ENCODE measurements at places on chromosomes 2 and 18.

GRCh38 chr2:17517481-17518211, 594 bp downstream of the RAD51AP2 start:
- DNase-seq, result no peak

DNA sequence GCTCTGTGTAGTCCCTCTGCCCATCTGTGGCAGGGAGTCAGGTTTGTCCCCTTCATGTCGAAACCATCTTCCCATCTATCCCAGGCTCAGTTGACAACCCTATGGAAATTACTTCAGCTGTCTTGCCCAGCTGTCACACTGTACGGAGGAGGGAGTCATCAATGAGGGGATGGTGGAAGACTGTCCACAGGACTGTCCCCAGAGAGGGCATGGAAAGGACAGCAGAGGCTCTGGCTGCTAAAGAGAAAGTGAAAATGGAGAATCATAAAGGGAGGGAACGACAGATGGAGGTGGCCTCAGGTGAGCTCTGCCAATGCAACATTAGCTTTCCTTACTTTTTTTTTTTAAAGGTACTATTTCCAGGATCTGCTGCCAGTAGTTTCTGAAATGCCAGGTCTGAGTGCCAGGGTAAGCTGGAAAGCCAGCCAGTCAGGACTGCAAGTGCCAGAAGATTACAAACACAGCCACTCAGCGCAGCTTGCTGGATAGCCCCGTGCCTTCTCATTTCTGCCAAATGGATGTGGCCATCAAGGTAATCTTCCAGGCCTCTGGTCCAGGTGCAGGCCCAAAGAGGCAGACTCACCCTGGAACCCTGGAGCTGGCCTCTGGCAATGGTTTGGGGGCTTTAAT, 192.8 kb downstream of the AGPS start:
- no peak for DNase-seq

- DNase-seq, result peak; percentile 61
These were observed 961 bp upstream of the SLC40A1 start for GRCh38 chr2:189581354-189582139.

GRCh38 chr2:29607038-29607420, 314.4 kb downstream of the ALK start:
- DNase-seq, result no peak

- DNase-seq, result no peak
These were observed 122.8 kb downstream of the TMEM18 start for GRCh38 chr2:554444-554843.

- DNase-seq, result no peak
These were observed 77.6 kb upstream of the BCL2L11 start for GRCh38 chr2:111042772-111043771.

DNA sequence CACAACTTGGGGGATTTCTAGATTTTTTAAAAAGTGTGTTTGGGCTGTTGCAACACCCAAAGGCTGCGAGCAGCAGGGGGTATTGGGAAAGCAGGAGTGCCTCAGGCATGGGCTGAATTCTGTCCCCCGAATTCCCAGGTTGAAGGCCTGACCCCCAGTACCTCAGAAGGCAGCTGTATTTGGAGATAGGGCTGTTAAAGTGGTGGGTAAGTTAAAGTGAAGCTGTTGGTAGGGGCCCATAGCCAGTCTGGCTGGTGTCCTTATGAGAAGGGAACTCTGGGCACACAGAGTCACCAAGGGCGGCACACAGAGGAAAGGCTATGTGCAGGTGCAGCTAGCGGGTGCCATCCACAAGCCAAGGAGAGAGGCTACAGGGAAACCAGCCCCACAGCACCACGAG, 717.4 kb downstream of the GALR1 start:
- DNase-seq, result no peak

DNA sequence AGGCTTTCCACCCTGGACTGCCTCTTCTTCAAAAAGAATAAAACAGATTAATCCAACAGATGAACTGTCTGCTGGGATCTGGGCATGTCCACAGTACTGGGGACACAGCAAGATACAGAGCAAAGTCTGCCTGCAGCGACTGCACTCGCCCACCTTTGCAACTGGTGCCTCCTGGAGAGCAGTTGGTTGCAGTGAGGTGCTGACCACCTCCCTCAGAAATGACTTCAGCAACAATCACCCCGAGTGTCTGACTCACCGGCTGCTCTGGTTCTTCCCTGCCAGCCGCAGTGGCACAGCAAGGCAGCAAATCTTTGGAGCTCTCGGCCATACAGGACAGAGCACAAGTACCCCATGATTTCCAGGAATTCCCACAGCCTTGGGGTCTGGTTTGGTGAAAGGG, 179.7 kb downstream of the ANAPC1 start:
- no peak for DNase-seq

GRCh38 chr2:215290980-215291599, 20.8 kb upstream of the ATIC start:
- no peak for DNase-seq

GRCh38 chr2:181036445-181036844, 56.0 kb downstream of the UBE2E3 start:
- no peak for DNase-seq

GRCh38 chr2:45009303-45009927, at the start of gene SIX2:
TSS of gene SIX2 (minus strand) at chr2:45009452. CDS start at chr2:45009110, 342 bp downstream.
- DNase-seq, result peak; percentile 93

DNA sequence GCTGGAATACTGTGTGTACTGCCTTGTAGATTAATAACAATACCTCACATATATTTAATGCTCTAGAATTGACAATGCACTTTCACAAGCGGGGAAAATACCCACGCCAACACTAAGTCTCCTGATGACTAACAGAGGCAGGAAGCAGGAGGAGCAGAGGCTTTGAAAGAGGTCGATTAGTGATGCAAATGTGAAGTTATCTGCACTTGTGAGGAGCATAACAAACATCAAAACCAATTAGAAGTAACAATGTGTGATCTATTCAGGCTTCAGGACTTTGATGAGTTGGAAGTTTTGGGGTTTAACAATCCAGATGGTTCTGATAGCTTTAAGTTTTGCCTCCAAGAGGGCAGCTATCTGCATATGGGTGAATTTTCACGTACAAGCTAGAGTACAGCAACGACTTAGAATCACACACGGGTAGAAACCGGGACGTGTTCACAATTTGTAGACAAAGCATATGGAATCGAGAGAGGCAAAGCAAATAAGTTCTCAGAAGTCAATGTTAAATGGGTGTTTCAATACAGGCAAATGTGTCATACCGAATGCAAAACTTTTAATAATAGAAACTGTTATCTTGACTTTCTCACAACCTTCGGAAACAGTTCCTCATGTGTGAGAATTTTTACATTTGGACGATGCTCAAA, 114.5 kb downstream of the METTL8 start:
- peak; percentile 67 for DNase-seq

GRCh38 chr2:226802573-226802972, 3.0 kb upstream of the IRS1 start:
- DNase-seq, result no peak

DNA sequence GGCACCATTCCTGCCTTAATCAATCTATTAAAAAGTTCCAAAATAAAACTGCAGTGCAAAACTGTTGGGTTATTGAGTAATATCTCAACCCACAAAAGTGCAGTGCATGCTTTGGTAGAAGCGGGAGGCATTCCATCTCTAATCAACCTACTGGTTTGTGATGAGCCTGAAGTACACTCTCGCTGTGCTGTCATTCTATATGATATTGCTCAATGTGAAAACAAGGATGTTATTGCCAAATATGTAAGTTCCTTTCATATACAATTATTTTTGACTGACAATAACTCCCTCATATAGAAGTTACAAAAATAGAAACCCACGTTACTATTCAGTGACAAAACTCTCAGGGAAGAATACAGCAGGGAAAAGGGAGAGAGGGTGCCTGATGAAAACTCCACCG, 43.0 kb downstream of the OSGEPL1 start:
- no peak for DNase-seq
